ENCODE measurements at places on chromosomes 11 and 22.
A peak's percentile ranks its signal among the peaks of the same experiment; 100 is the strongest.

DNA sequence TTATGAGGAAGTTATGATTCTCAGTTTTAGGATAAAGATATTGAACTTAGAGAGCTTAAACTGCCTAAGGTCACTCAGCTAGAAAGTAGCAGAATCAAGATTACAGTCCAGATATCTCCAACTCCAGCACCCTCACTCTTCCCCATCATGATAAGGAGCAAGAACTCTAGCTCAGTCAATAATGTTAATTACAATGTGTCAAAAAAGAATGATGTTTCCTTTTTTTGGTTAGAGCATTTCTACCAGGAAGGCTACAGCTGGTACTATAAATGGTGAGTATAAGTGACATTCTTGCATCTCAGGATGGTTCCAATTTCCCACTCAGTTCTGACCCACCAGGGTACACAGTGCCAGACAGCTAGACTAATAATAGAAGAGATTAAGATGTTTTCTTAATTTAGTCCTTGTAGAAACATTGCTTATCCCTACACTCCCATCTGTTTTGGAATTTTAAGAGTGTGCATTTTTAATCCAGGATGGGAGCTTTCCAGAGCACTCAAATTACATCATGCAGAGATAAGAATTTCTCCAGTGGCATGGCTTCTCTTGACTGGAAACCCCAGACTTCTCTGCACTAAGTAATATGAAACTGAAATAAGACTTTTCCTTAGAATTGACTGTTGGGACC, 21.6 kb upstream of the BBOX1 start:
- no peak for DNase-seq

GRCh38 chr22:30968015-30968923, at the start of gene MORC2:
TSS of gene MORC2 (minus strand) at chr22:30968774. CDS start at chr22:30967889, 885 bp downstream.
- DNase-seq, result no peak

DNA sequence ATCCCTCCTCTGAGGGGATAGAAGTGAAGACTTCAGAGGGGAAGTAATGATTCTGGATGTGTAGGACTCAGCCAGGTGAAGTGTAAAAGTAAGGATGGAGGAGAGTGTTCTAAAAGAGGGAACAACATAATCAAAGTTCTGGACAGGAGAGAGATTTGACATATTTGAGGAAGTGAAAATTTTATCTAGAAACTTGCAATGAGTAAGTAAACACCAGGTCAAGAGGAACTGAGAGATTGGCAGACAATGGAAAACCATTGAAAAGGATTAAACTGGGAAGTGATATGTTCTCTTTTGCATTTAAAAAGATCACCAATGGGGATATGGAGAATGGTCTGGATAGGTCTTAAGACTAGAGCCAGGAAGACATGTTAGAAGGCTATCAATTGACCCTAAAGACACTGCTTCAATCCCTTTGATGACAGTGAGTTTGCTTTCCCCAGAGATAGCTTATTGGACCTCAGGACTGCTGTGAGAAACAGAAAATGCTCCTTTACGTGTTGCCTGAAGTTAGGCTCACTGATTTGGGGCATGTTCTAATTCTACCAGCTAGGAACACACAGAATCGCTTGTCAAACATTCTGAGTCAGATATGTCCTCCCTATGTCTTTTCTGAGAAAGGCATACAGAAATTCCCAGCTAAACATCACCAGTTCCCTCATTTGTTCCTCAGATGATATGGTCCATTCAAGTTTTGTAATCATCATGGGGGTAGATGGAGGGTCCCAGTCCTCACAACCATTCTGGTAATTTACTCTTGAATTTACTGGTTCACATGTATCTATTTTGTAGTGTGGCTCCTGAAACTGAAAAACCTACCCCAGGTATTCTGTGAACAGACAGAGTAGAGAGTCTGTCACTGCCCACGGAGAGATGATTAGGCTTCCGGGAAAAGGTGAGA, 144.9 kb downstream of the MAML2 start:
- DNase-seq, result no peak

- no peak for DNase-seq
These were observed 74.0 kb upstream of the ATXN10 start for GRCh38 chr22:45597460-45598192.

DNA sequence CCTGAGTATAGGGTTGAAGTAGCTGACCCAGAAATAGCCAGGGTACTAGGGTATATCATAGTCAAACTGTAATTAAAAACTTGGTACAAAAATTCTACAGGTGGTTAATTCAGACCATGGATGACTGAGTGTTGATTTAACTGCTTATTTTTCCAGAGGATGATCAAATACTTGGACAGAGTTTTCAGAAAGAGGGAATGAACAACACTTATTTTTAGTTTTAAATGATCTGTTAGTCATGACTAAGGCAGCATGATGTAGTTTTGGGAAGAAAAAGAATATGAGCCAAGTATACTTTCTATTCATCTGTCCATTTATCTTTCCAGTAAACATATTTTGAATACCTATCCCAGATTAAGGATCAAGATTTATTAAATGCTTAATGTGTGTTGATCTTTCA, 19.8 kb upstream of the CCDC89 start:
- no peak for DNase-seq

GRCh38 chr11:75868990-75869389, 54.0 kb downstream of the UVRAG start:
- DNase-seq, result no peak

DNA sequence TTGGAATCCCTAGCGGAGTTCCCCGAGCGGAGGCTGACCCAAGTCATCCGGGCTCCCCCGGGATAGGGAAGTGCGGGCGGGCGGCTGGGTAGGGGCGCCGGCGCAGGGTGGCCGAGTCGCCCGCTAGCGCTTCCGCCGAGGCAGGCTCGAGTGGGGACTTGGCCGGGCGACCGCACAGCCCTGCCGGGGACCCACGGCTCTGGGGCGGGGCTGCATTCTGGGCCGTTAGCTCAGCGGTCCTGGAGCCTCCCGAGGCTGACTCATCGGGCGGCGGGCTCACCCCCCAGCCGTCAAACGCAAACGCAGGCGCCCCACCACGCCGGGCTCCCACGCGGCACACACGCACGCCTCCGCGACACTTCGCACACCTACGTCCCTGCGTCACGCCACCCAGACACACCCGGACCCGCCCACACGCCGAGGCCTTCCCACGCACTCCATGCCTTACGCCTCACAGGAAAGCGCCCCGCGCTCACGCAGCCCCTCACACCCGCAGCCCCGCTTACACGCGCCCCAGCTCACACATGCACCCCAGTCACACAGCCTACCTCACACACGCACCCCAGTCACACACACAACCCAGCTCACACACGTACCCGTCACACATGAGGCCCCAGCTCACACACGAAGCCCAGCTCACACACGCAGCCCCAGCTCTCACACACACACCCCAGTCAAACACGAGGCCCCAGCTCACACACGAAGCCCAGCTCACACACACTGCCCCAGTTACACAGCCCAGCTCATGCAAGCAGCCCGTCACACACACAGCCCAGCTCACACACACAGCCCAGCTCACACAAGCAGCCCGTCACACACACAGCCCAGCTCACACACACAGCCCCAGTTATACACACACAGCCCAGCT, 1.2 kb downstream of the PHLDB1 start:
- peak; percentile 46 for DNase-seq

- no peak for DNase-seq
These were observed 1.0 kb downstream of the SYT12 start for GRCh38 chr11:67023957-67024353.

DNA sequence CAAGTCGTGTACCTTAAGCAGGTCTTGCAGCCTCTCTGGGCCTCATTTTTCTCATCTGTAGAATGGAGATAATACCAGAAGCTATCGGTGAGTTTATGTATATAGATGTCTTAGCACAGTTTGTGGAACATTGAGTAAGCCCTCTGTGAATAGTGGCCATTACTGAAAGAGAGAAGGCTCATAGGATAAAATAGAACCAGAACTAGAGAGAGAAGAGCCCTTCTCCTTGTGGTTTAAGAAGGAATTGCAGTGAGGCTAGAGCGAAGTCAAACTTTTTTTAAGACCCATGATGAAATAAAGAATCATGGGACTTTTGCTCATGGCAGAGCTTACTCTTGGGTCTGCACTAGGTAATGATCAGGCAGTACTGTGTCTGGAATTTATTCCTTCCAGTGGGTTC, 137.1 kb downstream of the TRIM44 start:
- DNase-seq, result no peak

- peak; percentile 86 for DNase-seq
These were observed 34.4 kb upstream of the TRIM29 start for GRCh38 chr11:120172054-120172911.

DNA sequence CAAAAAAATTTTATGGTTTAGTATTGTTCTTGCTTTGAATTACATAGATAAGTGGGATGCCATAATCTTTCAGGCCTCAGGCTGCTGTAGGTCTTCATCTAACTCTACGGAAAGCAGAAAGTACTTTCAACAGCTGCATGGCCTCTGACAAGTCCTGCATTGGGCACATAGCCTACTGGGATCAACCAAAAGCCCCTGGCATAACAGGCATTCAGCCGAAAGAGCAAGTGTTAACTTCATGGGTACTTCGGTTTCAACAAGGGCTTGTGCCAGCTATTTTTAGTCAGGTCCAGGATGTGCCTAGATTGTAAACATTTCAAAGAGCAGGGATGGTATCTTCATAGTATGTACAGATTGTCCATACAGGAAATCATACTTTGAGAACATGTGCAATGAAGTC, 3.1 kb downstream of the SLN start:
- DNase-seq, result no peak

- no peak for DNase-seq
These were observed 27.4 kb upstream of the YPEL1 start for GRCh38 chr22:21762712-21763581.

- no peak for DNase-seq
These were observed 1437.2 kb downstream of the TBC1D22A start for GRCh38 chr22:48199667-48200066.

DNA sequence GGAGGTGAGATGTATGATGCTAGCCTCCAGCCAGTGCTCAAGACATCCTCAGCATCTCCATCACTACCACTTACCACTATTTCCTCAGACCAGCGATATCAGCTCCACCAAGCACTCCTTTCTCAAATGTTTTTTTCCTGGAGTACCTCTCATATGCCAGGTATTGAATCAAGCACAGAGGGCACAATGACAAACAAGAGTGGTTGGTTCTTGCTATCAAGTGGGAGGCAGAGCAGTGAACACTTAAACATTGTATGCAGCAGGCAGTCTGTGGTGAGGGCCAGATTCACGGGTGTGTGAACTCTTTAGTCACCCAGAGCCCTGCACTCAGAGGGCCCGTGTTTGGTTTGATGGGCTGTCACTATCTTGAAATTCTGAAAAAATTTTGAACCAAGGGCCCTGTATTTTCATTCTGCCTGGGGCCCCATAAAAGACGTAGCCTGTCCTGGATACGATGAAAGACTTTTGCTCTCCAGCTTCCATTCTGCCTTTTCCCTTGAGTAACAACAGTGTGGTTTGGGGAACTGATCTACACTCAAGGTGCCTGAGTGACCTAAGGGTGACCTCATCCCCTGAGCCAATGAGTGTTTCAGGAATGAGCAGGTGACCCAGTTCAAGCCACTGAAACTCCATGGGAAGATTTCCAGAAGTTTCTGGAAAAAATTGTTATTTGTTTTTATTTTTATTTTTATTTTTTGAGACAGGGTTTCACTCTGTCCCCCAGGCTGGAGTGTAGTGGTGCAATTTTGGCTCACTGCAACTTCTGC, 348.4 kb upstream of the NARS2 start:
- DNase-seq, result no peak

GRCh38 chr11:113677685-113678084, 28.4 kb downstream of the TMPRSS5 start:
- DNase-seq, result no peak

DNA sequence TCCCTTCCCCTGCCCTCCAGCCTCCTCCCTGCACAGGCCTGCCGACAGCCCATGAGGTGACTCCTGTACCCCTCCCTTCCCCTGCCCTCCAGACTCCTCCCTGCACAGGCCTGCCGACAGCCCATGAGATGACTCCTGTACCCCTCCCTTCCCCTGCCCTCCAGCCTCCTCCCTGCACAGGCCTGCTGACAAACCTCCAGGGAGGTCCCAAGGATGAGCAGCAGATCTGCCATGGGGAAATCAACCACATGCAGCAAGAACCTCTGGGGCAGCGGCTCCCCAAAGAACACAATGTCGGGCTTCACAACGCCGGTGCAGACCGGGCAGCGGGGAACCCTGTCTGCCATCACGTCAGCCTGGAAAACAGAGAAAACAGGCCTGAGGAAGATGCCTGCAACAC, 12.3 kb downstream of the SIRT3 start:
- no peak for DNase-seq

- no peak for DNase-seq
These were observed 35.5 kb upstream of the ST14 start for GRCh38 chr11:130124096-130124495.

DNA sequence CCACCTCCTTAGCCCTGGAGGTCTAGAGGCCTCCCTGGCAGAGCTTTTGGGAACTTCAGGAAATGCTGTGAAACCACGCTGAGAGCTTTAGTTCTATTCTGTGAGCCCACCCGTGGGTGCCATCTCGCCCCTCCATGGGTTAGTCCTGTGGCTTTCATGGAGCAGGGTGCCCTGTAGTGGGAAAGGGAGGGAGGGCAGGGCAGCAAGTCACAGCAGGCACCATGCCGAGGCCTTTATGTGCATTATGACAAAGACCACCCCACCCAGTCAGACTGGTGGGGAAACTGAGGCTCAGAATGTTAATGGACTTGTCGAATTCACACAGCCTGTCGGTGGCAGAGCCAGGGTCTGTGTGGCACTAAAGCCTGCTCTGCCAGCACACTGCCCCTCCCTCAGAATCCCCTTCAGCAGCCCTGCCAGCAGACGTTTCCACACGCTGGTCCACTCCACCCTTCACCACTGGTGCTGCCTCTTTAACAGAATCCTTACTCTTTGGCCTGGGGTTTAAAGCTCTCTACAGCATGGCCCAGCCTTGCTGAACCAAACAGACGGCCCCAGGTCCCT, 13.4 kb downstream of the TMPRSS13 start:
- no peak for DNase-seq

GRCh38 chr11:134727204-134727603, 315.2 kb upstream of the B3GAT1 start:
- DNase-seq, result no peak

DNA sequence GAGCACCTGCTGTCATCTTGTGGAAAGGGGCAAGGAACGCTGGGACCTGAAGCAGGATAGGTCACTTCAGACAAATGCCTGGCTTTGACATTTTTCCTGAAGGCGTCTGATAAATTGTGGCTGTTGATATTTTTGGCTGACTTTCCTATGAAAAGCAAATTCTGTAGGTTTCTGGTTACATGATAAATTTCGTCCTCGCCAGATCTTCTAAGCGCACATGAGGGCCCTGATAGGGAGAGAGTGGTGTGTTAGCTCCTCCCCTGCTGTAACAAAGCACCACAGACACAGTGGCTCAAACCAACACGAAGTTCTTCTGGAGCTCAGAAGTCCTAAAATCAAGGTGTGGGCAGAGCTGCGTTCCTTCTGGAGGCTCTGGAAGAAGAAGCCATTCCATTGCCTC, 19.6 kb downstream of the APOL4 start:
- no peak for DNase-seq

DNA sequence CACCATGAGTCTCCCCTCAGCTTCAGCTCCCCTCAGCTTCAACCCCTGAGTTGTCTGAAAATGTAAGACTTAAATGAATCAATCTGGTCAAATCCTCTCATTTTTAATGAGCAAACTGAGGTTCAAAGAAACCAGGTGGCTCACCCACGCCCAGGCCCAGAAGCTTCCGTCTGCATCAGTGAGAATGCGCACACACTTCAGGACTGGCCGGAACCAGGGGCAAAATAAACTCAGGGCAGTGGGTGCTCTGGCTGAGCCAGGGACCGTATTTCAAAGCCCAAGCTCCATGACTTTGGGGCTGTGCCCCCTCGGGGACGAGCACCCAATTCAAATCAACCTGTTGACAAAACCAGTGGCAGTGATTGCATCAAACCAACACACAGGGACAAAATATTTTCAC, 3.1 kb downstream of the SULT4A1 start:
- no peak for DNase-seq

- DNase-seq, result no peak
These were observed 8.5 kb upstream of the NCF4 start for GRCh38 chr22:36852056-36852973.

All from BE2C (cell line).